ENCODE measurements at places on chromosomes 1 and 21.

DNA sequence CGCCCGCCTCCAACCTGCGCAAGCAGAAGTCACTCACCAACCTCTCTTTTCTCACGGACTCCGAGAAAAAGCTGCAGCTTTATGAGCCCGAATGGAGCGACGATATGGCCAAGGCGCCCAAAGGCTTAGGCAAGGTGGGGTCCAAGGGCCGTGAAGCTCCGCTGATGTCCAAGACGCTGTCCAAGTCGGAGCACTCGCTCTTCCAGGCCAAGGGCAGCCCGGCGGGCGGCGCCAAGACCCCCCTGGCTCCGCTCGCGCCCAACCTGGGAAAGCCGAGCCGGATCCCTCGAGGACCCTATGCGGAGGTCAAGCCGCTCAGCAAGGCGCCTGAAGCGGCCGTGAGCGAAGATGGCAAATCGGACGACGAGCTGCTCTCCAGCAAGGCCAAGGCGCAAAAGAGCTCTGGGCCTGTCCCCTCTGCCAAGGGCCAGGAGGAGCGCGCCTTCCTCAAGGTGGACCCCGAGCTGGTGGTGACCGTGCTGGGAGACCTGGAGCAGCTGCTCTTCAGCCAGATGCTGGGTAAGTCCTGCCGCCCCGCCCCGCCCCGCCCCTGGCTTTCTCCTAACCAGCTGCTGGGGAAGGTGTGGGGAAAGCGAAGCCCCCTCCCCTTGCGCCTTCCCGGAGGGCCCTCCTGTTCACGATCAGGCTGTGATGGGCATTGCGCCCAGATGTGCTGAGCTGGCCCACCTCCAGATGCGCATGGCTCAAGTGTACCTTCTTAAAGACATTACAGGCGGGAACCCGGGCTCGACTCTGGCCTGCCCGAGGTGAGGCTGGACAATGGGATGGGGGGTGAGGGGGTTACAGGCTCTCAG, 110.2 kb downstream of the NAV1 start:
- DNase-seq = no peak

- no peak for DNase-seq
Observed at GRCh38 chr1:234997896-234998741, 130.5 kb downstream of the TOMM20 start.

GRCh38 chr1:112402682-112403643, 6.9 kb downstream of the CTTNBP2NL start:
- no peak for DNase-seq

DNA sequence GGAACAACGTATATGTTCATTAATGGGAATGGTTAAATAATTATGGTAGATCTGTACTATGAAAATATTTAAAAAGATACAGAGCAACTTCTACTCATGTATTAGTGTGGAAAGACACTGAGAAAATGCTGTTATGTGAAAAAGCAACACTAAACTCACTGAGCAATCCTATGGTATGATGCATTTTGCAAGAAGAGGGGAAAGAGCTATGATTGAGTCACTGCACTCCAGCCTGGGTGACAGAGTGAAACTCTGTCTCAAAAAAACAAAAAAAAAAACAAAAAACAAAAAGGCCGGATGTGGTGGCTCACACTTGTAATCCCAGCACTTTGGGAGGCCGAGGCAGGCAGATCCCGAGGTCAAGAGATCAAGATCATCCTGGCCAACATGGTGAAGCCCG, 44.4 kb downstream of the ATP5PO start:
- no peak for DNase-seq

DNA sequence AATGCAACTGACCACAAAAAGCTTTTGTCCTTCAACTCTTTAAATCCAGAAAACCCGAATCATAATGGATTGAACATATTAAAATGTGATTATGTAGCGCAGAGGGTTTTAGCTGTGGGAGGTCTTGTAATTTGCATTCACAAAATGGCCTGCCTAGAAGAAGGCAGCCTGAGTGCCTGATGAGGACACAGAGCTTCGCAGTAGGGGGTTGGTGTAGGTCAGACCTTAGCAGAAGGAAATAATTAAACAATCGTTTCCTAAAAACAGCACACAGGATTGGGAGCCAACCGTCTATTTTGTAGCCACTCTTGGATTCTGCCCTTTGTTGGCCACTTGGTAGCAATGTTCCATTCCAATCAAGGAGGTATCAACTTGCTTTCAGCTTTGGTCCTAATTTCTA, 195.7 kb upstream of the KIAA0040 start:
- DNase-seq = no peak

DNA sequence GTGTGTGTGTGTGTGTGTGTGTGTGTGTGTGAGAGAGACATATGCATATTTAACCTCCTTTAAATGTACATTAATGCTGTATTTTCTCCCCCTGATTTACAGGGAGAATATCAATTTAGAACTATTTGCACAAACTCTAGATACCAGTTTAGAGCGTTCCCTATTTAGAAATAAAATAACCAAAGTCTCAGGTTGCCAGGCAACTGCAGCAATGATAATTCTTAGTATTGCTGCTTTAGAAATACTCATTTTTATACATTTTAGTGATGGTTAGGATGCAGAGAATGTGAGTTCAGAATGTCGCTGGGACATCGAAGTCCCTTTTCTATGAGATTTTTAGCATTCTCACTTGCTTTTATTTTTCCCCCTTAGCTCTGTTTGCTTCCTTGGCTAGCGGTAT, 497.3 kb downstream of the KIF26B start:
- DNase-seq = no peak

DNA sequence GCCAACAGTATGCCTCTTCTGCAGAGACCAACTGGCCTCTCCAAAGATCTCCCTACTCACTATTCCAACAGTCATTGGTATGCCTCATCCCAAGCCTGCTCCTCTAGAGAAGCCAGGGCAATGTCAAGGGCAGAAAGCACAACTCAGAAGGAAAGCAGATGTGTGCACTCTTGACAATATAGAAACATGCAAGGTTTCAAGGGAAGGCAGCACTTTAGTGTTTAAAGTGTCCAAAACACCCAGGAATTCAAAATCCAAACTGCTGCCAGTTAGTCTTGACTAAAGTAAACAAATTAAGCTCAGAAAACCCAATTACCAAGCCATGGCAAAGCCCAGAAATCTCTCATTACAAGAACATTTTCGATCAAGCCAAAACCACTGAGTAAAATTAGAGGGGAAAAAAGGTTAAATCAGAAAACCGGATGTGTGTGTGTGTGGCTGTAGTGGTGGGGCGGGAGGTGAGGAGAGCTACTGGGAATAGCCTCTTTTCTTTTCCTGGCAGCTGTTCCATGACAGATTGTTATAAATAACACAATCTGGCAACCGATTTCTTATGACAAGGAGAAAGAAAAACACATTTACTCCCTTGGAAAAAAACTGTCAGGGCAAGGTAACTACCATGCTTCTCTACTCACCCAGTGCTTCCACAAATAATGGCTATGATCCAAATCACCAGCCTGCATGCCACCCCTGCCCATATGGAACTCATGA, 39.2 kb downstream of the EIF2B3 start:
- DNase-seq = no peak

- DNase-seq = no peak
Observed at GRCh38 chr1:151475175-151475574, 15.9 kb upstream of the POGZ start.

- DNase-seq = no peak
Observed at GRCh38 chr1:47616036-47616435, 178.2 kb downstream of the FOXD2 start.

- peak; percentile 22 for DNase-seq
Observed at GRCh38 chr1:184160236-184160635, 108.7 kb downstream of the TSEN15 start.

GRCh38 chr1:94919241-94920030, 7.5 kb downstream of the CNN3 start:
- DNase-seq = no peak

DNA sequence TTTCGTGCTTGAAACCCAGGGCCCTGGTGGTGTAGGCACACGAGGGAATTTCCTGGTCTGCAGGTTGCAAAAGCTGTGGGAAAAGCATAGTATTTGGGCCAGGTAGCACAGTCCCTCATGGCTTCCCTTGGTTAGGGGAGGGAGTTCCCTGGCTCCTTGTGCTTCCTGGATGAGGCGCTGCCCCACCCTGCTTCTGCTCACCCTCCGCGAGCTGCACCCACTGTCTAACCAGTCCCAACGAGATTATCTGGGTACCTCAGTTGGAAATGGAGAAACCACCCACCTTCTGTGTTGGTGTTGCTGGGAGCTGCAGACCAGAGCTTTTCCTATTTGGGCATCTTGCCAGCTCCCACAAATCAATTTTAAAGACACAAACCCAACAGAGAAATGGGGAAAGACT, 183.0 kb downstream of the PHTF1 start:
- no peak for DNase-seq

DNA sequence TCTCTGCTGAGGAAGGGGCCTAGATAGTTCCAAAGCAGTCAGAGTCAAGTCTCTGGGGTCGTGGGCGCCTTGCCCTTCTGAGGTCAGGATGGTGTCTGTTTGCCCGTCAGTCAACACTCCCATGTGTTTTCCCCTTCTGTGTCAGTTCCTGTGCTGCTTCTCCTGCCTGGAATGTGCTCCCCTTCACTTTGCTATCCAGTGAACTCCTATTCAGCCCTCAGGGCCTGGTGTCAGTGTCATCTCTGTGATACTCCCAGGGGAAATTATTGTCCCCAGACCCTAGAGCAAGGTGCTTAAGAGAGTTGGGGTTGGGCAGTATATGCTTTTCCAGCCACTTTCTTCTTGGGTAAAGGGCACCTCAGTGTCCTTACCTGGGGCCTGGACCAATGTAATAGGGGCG, 45.8 kb upstream of the SYNC start:
- no peak for DNase-seq

Measured in stimulated activated CD4-positive, alpha-beta T cell treated with anti-CD3 and anti-CD28 coated beads, Interleukin-15, amount 100 ng/mL, for 48 hours (primary cell).